ENCODE measurements at places on chromosomes 3 and 15. TPM values are rescaled to one million over a fixed set of nuclear protein-coding genes. Genes with fewer than 3 reads are reported as not detected.

Gene GMPPB
- total RNA-seq = 27.3 TPM

Gene ACSBG1
- total RNA-seq = not detected

Gene ANKRD63
- 0.42 TPM for total RNA-seq

Gene SNX4
- total RNA-seq = 50.9 TPM

Gene DNAH1
- 9.4 TPM for total RNA-seq

Gene CLDN16
- total RNA-seq = not detected

Gene MAP6D1
- 4.2 TPM for total RNA-seq

Gene NPAP1
- total RNA-seq = not detected

Gene GPX1
- total RNA-seq = 98.9 TPM

Gene ACAN
- total RNA-seq = 11.6 TPM

Gene KLHL40
- total RNA-seq = not detected

Gene IMPG2
- total RNA-seq = 0.60 TPM

Gene EHHADH
- 0.57 TPM for total RNA-seq

Measured in osteocyte (in vitro differentiated cells).